ENCODE measurements at places on chromosomes 2 and 18.
A peak's percentile ranks its signal among the peaks of the same experiment; 100 is the strongest.

- no peak for DNase-seq
These were observed 266.2 kb downstream of the TMX3 start for GRCh38 chr18:68448736-68449135.

- no peak for DNase-seq
These were observed 22.7 kb downstream of the BCL11A start for GRCh38 chr2:60530660-60531281.

- DNase-seq = no peak
These were observed 1163.9 kb downstream of the DPP10 start for GRCh38 chr2:115606350-115606749.

DNA sequence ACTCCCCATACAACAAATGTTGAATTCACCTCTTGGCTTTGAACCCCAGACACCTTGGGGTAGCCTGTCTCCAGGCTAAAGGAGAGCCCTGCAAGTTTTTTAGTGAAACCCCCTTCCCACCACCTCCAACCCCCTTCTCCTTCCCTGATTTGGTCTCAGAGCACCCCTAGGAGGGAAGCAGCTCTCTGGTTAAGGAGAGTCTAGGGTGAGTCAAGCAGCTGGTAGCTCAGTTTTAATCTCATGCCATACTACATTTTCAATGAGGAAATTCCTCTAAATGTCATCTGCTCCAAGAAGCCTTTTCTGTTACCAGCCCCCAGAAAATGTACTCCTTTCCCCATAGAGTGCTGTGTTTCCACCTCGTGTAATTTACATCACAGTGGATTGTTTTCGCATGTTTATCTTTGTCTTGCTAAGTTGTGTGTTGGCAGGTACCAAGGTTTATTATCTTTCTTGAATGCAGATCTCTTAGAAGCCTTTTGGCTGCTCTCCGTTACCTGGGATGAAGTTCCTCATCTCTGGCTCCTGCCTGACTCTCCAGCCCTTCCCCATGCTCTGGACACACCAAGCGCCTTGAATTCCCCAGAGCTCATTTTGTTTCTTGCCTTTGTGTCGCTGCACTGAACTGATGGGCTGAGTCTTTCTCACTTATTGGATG lies 82.2 kb downstream of the ASAP2 start:
- DNase-seq = no peak

- DNase-seq = no peak
These were observed 134.9 kb upstream of the OTOS start for GRCh38 chr2:240275386-240275785.

- DNase-seq = no peak
These were observed 21.0 kb downstream of the CHST10 start for GRCh38 chr2:100396483-100396882.

DNA sequence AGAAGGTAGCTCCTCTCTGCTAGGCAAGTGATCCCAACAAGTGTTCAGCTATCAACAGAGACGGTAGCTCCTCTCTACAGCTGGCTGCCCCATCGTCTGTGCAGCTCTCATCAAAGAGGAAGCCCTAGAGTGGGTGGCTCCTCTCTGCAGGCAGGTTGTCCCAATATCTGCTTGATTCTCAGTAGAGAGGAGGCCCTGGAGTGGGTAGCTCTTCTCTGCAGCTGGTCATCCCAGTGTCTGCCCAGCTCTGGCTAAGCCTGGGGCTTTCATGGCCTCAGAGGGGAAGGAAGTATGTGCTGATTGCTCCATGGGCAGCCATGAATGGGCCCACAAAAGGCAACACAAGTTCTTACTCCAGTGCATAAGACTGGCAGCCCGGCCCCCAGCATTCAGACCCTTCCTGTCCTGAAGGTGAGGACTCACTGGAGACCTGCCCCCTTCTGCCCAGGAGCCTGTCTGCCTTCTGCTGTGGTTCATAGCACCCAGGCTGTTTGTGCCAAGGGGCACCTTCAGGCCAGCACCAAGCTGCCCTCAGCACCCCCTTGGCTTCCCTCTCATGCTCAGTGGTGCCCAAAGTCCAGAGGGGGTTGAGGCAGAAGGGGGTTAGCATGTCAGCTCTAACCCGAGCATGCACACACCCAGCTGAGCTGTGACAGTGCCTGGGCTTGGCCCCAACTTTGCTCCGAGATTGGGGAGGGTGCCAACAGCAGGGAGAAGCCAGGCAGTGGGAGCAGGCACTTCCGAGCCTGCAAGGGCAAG lies 48.9 kb downstream of the CCDC68 start:
- DNase-seq = no peak

GRCh38 chr18:22739789-22740188 lies 193.3 kb upstream of the RBBP8 start:
- no peak for DNase-seq

DNA sequence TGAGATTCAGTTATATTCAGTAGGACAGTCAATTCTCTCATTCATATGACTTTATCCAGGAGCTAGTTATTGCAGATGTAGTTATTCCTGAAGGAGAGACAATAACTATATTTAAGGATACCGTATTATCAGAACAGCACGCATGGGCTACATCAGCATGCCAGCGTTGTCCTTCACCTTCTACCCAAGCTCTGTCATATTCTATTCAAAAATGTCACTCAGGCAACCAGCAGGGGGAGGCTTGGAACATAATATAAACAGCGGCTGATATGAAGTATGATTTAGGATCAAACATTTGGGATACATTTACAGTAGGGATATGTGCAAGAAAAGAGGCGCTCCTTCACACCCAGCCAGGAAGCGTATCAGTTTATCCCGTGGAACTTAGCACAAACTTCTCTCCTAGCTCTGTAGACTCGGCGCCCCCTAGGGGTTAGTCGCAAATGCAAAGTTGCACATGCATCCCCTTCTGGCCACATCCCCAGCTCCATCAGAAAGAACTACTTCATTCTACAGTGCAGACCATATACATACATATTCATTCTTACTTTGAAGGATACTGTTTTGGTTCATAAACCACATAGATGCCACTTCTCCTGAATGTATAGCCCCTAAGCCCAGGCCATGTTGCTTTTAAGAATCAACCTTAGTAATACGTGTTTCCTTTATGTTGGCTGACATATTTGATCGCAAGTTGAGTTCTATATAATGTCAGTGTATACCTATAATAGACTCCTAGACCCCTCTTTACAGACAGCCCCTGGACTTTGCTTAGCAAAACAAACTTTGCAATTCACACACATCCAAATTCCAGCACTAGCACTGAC lies 759.4 kb downstream of the ADCYAP1 start:
- DNase-seq = peak; percentile 44

DNA sequence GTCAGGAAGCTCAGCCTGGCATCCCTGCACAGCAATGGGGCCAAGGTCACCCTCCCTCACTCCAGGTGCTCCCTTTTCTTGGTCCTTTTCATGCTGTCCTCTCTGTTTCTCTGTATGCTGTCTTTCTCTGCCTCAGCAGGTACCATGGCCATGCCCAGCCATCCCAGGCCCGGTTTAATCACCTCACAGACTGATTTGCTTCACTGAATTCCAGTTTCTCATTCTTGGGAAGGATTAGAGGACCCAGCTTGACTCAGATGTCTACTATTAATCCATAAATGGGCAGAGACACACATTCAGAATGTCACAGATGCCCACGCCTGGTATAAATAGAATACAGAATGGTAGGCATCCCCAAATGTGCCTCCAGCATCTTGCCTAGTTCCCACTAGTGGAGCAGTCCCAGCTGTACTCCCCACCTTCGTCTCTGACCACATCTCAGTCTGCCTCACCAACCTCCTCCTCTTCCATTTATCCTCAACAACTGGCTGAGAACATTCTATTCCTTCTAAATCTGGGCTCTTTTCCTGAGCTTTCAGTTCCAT lies 14.2 kb upstream of the L3MBTL4 start:
- DNase-seq = no peak

DNA sequence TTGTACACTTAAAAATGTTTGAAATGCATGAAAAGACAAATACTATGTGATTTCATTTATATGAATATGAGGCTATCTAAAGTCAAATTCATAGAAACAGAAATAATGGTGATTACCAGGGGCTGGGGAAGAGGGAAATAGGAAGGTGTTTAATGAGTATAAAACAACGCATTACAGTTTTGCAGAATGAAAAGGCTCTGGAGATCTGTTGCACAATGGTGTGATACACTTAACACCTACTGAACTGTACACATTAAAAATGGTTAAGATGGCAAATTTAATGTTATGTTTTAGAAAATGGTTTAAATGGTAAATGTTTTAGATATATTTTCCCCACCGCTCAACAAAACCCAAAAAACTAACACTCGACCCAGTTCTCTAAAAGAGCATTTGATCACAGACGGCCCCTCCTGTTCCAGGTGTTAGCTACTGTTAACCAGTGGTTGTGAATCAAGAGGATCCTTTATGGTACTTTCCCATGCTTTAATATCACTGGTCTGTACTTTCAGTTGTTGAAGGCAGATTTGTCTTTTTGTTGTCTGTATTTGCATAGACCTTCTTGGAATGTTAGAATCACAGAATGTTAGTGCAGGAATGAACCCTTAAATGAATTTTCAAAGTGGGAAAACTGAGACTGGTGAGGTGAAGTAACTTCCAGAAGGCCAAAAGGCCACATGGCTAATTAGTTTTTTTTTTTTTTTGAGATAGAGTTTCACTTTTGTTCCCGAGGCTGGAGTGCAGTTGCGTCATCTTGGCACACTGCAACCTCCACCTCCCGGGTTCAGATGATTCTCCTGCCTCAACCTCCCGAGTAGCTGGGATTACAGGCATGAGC lies 10.2 kb downstream of the RAB10 start:
- no peak for DNase-seq

DNA sequence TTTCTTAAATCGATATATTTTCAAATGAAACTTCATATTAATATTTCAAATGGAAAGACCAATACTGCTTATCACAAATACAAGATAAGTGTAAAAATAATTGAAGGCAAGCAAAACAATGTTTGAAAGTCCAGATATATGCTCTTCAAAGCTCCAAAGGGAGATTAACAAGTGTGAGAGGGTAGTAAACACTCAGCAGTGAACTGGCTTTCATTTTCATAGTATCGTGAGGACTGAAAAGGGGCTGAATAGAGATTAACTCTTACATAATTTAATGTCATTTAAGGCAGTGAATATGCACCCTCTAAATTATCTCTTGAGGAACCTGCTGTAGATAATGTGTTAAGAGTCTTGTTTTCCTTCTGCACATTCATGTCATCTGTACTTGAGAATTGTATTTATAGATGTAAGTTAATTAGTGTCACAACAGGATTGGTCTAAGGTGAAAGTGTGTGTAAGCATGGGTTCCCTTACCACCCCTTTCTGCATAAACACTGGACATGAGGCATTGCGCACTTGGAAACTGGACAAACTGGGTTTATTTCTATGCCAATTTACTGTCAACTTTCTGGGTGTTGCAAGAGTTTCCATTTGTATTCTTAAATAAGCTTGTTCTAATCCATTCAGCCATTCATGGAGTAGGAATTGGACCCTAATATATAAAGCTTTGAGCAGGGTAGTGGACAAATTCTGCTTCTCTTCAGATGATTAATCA lies 76.7 kb upstream of the SESTD1 start:
- DNase-seq = no peak

GRCh38 chr2:232927032-232927792 lies 57.1 kb downstream of the SNORC start:
- no peak for DNase-seq

- DNase-seq = no peak
These were observed 291.2 kb upstream of the DDX18 start for GRCh38 chr2:117523267-117523666.

DNA sequence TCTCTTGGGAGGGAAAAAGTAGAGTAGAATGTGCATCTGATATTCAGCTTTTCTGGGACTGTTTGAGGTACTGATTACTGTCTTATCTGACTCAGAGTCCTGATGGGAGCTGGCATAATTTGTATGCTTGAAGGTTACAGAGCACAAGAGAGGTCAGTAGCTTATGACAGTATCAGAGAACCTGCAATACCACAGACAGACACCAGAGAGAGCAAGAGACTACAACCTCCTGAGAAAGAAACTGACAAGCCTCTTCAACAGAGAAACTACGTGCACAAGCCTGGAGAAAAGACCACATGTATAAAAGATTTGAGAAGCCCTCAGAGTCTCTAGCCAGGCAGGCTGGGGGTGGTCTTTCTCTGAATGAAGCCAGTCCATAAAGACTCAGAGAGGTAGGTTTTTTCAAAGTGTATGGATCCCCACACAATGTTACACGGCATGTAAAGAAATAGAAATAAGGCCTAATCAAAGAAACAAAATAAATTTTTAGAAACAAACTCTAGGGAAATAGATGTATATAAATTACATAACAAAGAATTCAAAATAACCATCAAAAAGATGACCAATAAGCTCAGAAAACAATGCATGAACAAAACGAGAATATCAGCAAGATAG lies 568.3 kb downstream of the LRRTM4 start:
- no peak for DNase-seq

DNA sequence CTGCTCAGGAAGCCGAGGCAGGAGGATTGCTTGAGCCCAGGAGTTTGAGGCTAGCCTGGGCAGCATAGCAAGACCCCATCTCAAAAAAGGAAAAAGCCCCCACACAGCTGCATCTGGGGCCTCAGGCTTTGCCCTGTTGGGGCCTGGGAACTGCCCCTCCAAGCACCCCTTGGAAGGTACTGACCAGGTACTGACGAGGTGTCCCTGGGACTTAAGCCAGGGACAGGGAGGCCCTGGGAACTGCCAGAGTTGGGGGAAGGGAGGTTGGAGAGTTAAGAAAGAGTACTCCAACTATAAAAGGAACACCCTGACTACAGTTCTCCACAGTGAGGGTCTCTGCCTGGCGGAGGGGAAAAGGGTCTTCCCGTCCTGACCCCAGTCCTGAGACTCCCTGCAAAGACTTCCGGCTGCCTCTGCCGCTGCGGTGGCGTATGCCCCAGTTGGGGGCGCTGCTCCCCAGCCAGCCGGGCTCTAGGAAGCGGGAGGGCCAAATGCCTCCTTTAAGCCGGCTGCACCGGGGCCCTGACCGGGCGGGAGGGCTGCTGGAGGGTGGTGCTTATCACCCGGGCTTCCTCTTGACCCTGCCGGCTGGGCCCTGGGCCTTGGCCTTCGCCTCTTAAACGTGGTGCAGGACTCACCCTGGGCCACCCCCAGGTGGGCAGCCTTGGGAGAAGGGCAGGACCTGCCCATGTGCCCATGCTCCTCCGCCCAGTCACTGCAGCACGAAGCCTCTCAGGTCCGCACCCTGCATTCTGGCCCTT lies 12.8 kb downstream of the SLC30A3 start:
- DNase-seq = peak; percentile 73

DNA sequence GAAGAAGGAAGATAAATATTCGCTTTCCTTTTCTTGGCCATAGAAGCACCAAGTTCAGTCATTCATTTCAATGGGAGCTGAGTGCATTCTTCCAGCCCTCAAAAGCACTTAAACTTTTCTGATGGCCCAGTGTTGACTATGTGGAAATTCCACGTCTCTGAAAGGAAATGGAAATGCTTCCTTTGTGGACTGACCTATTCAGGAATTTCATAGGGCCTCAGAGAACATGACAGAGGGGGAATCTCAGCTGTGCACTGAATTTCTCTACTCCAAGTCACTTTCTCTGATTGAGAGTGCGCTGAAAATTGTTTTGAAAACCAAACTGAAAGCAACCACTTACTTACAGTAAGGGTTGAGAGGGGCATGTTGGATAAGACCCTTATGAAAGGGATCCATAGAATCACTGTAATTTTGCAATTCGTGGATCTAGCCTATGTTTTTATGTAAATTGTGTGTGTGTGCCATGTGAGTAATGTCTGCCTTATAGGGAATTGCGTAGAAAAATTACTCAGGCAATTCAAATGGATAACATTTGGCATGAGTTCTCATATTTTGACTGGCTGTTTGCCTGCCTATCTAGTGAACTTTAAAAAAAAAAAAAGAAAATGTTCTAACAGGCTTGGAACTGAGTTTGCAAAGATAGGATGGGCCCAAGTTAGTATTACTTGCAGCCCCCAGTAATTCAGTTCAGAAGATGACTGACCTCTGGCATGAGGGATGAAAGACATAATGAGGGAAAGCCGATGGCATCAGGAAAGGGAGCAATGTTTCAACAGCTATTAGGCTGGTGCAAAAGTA lies 437.0 kb downstream of the PTPRM start:
- no peak for DNase-seq

- no peak for DNase-seq
These were observed 40.6 kb downstream of the PHLPP1 start for GRCh38 chr18:62755946-62756345.
